Stimulated activated CD4-positive, alpha-beta T cell treated with anti-CD3 and anti-CD28 coated beads, TNF-alpha, amount 100 ng/mL, for 48 hours (primary cell): ENCODE measurements at places on chromosomes 5 and 9.

DNA sequence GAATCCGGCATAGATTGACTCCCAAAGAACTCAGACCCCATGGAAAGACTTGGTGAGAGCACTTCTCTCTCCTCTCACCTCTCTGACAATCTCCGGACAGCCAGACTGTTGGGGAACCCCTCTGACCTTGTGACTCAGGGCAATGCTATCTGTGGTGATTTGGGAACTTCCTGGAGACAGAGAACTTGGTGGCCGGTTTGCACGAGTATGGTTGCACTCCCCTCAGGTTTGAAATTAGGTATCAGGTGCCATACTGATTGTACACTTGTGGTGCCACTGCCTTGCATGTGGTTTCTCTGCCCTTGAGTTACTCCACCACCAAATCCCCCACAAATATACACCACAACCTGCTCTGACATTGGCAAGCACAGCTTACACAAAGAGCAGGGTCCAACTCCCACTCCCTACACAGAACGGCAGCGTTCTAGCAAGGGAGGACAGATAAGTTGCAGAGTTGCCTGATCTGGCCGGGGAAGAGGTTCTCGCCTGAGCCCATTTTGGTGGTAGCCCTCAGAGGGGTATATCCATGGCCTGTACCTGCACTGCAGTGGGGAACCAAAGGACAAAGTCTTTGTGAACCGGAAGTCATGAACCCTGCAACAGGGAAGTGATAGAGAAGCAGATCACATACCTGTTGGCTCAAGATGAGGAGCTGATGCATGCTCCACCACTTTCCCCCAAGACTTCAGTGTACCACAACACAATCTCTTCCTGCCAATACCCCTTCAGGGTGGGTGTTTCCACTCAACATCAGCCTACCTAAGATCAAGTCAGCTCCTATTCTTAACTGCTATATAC is 255.1 kb downstream of the MCTP1 start:
- DNase-seq = no peak

DNA sequence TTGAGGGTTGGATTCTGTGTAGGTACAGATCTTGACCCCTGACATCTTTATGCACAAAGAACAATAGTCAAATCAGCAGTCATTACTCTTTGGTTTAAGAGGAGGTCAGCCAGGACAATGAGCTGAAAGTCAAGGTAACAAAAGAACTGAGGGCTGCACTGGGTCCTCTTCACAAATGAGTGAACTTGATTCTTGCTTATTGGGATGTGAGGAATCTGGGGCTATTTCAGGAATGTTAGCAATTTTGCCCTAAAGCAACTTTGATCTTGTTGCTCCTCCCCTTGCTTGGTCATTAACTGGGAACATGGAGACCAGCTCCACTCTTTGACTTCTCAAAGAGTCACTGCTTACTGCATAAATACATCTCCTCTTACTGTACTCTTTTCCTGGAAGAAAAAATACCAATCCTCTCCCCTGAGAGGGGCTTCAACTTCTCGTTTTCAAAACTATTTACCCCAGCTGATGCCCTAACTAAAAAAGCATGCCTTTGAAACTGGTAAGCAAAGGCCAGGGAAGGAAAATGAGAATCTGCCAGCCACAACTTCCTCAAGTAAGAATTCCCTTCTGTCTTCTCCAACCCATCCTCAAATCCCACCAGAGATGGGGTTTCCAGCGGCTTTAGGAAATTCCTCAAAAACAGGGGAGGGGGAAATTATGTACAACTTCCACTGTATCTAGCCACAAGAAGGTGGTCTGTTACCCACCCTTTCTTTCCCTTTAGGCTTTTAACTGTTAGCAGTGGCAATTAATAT is 368.3 kb downstream of the ENC1 start:
- no peak for DNase-seq

DNA sequence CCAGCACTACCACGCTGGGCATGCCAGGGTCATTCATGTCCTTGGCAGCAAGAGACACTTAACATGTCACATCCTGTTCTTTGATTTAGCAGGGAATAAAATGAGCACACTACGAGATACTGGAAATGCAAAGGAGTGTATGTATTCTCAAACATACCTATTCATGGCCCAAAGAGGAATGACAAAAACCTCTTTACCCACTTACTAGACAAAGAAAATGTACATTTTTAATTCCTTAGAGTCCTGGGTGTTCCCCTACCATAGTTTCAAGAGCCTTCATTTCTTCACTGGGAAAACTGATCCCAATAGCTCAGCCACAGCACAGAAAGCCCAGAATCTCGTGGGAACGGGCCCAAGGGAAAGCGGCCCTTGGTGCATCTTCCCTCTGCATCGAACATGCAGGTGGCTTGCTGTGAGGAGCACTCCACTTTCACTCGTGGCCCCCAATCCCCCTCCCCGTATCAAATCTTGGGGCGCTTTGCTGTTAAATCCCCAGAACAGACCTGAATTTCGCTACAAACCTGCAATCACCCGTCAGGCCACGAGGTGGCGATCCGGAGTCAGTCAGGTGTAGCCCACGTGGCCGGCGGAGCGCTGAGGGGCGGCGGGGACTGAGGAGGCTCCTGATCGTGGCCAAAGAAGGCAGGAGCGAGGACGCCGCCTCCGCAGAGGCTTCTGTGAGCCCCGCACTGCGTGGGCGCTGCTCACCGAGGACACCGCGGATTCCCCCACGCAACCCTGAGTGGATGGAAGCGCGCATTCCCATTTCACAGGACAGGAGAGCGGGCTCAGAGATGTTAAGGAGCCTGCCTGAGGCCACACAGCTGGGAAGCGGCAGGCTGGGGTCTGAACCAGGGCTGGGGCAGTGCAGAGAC is 91.4 kb downstream of the LMX1B start:
- DNase-seq = peak; percentile 76

DNA sequence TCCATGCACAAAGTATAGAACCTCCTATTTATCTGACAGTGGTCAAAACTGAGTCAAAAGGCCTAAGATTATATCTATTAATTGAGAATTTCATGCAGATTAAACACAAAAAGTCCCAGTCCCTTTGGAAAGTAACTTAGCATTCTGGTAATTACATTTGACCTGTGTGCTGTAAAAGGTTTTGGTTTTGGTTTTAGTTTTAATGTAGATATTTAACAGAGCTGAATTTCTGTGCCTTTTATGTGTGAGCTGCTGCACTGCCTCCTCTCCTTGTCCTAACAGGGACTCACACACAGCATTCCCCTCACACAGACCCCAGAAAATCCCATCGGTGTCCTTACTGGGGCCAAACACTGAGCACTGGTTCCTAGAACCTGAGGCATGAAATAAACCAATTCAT is 31.0 kb upstream of the FSD1L start:
- no peak for DNase-seq

DNA sequence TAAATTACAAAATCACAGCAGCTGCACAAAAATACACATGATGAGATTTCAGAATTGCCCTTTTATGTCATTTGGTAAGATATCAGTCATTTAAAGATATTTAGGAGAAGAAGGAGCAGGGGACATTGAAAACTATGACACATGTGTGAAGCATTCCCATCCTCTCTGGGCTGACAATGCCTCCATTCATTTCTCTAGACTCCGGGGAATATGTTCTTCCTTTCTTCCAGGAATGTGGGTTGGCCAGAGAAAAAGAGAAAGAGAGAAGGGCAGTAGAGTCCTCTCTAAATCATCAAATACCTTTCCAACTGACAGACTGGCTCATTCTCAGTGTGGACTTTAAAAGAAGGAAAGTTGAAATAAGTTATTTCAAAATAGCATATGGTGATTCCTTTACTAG is 205.6 kb upstream of the ADAMTSL1 start:
- DNase-seq = no peak

DNA sequence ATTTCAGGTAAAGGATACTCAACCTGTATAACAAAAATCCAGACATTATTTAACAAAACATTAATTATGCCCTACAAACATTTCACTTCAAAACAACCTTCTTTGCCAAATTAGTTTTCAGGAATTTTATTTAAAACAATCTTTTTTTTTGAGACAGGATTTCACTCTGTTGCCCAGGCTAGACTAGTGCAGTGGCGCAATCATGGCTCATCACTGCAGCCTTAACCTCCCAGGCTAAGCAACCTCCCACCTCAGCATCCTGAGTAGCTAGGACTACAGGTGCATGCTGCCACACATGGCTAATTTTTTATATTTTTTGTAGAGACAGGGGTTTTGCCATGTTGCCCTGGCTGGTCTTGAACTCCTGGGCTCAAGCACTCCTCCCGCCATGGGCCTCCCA is 3.9 kb downstream of the FNIP1 start:
- DNase-seq = no peak

GRCh38 chr5:141330299-141331080 is at the start of gene PCDHGA1:
Gene PCDHGA1 (plus strand): TSS chr5:141330514.
- no peak for DNase-seq

DNA sequence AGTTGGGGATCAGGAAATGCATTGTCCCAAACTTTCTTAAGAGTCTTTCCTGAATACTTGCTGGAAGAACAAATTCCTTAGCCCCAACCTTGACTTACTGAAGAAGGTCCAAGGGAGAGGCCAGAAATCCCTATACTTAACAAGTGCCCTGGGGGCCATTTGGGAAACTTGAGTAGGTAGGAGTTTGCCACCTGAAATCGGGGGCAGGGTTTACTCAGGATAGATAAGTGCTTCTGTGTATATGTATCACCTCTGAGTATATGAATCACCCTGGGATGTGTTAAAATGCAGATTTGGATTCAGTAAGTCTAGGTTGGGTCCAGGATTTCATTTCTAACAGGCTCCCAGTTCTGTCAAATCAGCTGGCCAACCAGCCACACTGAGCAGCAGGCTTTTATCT is 47.9 kb upstream of the MYO10 start:
- no peak for DNase-seq

DNA sequence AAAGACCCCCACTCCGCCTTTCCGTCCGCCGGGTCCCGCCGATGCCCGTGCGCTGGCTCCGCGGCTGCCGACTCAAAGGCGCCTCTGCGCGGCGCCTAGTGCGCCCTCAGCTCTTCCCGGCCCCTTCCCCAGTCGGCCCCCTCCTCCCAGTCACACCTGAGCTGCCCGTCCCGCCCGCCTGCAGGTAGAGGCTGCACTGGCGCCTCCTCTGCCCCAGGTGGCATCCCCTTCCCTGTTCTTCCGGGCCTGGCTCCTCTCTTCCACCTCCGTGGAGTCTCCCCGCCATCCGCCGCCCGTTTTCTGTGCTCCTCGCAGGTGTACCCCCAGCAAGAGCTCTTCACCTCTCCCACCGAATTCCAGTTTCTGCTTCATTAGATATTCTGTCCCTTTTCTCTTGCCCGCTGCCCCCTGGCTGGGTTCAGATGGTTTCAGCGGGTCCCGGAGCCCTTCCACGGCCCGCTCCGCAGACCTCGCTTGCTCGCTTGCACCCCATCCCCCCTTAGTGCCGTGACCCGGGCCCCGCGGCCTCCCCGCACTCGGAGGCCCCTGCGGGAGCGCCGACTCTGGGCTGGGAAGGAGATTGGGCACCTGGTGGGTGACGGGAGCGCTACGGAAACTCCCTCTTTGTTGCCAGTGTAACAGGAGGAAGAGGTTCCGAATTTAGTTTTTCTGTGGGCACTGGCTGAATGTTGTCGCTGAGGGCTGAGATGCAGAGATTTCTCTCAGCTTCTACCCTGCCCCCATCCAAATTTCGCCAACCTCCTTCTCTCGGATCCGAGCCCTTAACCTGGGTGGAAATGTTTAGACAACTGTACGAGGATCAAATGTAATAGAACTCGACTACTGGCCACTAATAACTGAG is 809 bp downstream of the SLC44A1 start:
- peak; percentile 3 for DNase-seq

DNA sequence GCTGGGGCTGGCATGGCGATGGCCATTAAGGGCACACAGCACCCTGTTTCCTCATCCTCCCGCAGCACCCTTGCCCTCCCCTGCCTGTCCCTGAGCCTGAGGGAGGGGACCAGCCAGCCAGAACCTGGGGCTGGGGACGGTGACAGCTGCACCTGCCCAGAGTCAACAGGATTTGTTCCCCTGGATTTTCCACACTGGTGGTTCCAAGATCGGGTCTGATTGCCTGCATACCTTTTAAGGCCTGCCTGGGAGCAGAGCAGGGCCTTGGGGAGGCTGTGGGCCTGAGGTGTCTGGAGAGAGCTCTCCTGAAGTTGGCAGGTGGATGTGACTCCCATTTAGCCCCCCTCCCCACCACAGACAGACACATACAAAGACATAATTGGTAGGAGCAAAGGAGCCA is 61.0 kb upstream of the C5orf58 start:
- no peak for DNase-seq

- no peak for DNase-seq
These were observed 460 bp upstream of the ACO1 start for GRCh38 chr9:32384002-32384363.

GRCh38 chr9:133188006-133188842 is 20.8 kb downstream of the OBP2B start:
- DNase-seq = no peak

- DNase-seq = no peak
These were observed 813.7 kb downstream of the MAT2B start for GRCh38 chr5:164319161-164319560.

GRCh38 chr5:77876862-77877502 is 100.8 kb upstream of the TBCA start:
- no peak for DNase-seq

GRCh38 chr9:86286278-86286677 is 3.9 kb upstream of the ISCA1 start:
- no peak for DNase-seq

DNA sequence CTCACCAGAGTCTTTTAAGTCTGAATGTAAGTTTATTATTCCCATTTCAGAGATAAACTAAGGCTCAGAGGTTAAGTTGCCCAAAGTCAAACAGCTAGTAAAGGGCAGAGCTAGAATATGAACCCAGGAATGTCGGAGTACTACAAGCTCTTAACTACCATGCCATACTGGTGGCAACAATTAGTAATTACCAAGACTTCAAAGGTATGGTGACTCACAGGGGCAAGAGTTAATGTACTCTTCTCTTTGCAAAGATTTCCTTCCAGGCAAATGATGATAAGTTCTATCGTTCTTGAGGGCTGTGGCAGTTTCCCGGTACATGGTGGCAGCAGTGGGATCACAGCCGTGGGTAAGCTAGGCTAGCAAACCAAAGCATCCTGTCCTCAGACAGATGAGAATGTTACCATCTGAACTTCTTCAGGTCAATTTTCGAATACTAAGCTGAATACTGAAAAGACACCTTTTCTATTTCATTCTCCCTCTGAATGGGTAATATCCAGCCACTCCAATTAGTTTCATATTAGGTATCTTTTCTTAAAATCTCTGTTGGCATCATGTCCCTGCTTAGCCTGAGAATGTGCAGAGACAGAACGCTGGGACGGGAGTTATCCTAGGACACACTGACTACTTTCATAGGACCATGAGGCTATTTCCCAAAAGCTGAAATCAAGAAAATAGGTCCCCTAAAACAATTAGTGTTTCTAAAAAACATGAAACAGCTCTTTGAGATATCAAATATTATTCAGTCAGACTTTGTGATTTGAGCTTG is 117.0 kb upstream of the NR5A1 start:
- DNase-seq = no peak
